ENCODE measurements at places on chromosomes 13 and 19.

DNA sequence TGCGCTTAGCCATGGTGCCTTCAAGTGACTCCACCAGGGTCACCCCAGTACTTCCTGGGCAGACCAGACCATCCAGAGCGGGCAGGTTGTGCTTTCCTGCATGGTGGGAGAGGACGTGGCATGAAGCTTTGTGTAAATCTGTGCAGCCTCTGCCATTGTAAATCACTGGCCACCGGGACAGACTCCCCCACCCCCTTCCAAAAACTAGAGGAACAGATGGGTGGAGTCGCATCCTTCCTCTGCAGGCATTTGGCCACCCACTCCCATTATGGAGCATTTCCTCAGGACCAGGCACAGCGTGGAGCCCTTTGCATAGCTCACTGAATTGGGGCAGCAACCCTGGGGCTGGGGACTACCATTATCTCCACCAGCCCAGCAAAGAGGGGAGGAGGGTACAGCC lies 8.2 kb downstream of the BCKDHA start:
- no peak for DNase-seq

GRCh38 chr13:77184455-77184854 lies 142.4 kb downstream of the MYCBP2 start:
- DNase-seq: no peak

- DNase-seq: no peak
Measured at GRCh38 chr13:104580931-104581330, 1514.7 kb upstream of the SLC10A2 start.

DNA sequence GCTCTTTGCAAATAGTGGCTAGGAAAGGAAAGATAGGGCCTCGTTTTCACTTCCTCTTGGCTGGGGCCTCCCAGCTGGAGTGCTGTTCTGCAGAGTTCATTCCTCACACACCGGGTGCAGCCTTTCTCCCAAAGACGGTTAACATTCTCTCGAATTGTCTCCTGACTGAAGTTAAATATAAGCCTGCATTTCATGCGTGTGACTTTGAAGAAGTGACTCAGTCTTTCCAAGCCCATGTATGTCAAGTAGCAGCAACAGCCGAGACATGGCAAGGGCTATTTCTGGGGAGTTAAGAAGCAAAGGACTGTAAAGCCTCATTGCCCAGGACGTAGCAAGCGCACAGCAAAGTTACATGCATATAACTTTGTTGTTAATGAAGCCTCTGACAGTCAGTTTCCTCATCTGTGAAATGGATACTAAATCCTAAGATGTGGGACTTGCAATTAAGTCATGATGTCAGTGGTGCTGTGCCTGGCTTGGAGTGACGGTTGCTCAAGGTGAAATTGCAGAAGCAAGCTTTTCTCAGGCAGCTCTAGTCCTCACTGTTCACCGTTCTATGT lies 502.4 kb downstream of the MYO16 start:
- DNase-seq: no peak

DNA sequence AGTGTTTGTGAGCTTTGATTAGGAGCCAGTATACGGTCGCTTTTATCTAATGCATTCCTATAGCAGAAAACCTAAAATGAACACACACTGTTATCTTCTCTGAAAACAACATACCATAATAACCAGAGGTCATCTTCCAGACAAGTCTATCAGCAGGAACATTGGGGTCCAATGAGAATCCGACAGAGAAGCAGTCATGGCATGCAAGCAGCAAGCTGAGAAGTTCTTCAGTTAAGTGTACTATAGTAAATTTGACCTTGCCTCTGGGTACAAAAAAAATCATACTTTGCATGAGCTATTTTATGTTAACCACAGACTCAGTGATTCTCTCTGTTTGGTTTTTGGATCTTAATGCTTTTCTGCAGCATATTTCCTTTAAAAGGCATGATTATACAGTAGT lies 1505.1 kb downstream of the PCDH9 start:
- DNase-seq: no peak

DNA sequence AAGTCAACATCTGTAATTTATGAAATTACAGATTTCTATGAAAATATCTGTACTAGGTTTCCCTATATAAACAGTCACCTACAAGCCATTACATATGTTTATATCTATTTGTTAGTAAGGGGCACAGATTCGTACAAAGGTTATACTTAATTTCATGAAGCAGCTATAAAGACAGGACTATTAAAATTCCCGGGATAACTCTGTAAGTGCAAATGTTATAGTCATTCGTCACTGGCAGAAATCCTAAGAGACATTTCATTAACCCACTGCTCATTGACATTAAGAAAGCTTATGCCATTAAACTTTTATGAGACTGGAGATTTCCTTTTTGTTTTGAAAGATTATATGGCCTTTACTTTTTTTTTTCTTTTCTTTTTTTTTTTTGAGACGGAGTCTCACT lies 122.9 kb downstream of the MYO16 start:
- DNase-seq: no peak

- no peak for DNase-seq
Measured at GRCh38 chr13:86438034-86438433, 638.8 kb upstream of the SLITRK6 start.

DNA sequence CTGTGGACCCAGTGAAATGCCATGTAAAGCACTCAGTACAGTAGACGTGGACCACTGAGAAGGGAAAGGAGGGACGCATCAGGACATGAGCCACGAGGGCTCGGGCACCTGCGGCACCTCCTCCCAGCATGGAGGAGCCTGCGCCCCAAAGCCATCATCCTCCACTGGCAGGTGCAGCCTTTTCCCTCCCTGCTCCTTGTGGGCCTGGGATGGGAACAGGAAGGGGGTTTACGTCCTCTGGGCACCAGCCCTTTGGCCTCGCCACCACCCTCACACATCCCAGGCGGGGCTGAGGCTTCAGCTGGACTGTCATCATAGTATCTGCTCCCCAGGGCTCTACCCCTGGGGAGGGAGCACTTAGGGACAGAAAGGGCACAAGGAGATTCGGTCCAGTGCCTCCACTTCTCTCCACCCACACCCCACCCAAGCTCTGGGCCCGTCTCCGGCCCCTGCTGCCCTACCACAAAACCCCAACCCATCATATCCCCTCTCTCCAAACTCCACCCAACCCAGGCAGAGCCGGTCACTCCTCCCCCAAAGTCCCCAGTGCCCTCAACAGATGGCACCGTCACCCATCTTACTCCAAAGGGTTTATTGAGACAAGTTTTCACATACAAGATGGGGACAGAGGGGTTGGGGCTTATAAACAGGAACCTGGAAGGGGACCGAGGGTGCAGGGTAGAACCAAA lies 2.2 kb upstream of the PRKD2 start:
- DNase-seq: no peak

GRCh38 chr19:58514564-58515022 lies 2.8 kb upstream of the SLC27A5 start:
- no peak for DNase-seq

GRCh38 chr19:7618348-7618747 lies 11.0 kb downstream of the XAB2 start:
- DNase-seq: no peak

- DNase-seq: no peak
Measured at GRCh38 chr13:99230991-99231390, 27.2 kb downstream of the GPR18 start.

DNA sequence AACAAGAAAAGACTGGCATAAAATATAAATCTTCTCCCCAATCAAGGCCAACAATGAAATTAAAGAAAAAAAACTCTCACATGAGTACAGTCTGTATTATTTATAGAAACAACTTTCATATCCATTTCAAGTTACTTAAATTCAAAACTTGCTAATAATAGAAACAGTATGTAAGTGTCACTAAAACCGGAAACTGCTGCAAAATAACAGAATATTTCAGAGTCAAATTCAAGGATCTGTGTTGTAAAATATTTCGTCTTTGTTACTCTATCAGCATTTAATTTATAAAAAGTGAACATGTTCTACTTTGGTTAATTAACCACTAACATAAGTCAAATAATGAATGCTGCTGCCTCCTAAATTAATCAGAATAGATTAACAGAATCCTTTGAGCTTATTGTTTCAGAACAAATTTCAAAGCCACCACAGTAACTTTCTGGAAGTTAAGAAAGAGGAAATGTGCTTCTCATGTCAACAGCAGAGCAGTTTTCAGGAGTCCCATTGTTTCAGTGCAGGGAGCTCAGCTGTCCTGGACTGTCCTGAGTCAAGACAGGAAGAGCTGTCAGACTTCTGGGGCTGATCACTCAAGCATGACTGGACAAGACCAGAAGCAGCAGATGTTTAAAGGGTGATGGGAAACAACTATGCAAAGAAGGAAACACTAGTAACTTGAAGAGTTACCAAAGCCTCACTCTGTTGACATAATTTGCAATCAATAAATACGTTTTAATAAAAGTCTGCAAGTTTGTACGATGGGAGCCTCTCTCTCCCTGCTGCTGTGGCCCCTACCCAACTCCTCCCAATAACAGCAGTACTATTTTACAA lies 76.9 kb downstream of the FOXO1 start:
- peak; percentile 51 for DNase-seq

DNA sequence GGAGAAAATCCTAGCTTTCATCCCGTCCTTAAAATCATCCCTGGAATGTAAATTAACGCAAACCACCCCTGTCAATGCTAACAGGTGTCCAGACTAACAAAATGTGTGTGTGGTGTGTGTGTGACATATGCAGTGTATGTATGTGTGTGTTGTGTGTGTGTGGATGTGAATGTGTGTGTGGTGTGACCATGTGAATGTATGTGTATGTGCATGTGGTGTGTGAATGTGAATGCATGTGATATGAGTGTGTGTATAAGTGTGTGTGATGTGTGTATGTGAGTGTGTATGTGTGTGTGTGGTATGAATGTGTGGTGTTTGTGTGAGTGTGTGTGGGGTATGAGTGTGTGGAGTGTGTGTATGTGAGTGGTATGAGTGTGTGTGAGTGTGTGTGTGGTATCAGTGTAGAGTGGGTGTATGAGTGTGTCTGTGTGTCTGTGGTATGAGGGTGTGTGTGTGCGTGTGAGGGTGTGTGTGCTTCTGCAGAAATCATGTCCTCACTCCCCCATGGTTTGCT lies 190.8 kb downstream of the TEX29 start:
- DNase-seq: no peak

- no peak for DNase-seq
Measured at GRCh38 chr13:22161871-22162270, 491.0 kb downstream of the FGF9 start.

- no peak for DNase-seq
Measured at GRCh38 chr13:113654175-113654560, 3.8 kb downstream of the ATP4B start.

GRCh38 chr13:45615501-45616101 lies at the start of gene ERICH6B:
TSS of gene ERICH6B (minus strand) at chr13:45615739. CDS start at chr13:45597005, 18,734 bp downstream.
- peak; percentile 58 for DNase-seq

GRCh38 chr13:36362914-36363313 lies 16.7 kb upstream of the SPART start:
- DNase-seq: no peak

- no peak for DNase-seq
Measured at GRCh38 chr19:38691938-38692457, 44.5 kb downstream of the ACTN4 start.

DNA sequence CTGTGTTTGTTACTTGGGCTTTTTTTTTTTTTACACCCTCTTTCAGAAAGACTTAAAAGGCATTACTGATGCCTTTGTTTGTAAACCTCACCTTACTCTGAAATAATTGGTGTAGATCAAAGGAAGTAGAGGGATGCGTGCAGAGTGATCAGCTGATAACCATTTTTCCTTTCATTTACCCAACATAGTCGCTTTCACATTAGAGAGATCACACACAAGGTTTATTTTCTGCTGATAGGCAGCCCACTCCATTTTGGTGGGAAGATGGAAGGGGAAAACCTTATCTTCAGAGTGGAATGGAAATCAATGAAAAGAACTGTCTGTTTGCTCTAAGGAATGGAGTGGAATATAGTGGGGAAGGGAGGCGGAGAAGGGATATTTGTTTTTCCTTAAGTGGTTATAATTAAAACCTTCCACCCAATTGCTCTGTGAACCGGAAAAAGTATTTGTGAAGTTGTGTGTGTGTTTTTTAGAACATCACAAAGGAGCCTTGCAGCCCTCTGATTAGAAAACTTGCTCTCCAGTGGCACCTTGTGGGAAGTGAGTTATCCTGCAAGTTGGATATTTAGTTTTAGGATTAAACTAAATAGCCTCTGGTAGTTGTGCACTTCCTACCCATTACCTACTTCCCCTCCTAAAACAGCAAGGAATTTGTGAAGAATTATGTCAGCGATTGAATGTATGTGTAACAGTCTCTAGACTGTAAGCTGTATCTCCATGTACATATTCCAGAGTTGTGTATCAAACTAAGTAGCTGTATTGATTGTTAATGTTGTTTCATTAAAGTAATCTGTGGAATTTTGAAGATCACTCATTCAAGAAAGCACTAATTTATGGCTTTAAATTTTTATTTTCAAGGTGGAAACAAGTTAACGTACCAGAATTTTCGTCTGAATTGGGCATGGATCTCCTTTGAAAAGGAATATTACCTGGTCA lies 76.8 kb downstream of the FREM2 start:
- peak; percentile 39 for DNase-seq

- DNase-seq: no peak
Measured at GRCh38 chr13:110213461-110214074, 93.4 kb downstream of the COL4A1 start.

DNA sequence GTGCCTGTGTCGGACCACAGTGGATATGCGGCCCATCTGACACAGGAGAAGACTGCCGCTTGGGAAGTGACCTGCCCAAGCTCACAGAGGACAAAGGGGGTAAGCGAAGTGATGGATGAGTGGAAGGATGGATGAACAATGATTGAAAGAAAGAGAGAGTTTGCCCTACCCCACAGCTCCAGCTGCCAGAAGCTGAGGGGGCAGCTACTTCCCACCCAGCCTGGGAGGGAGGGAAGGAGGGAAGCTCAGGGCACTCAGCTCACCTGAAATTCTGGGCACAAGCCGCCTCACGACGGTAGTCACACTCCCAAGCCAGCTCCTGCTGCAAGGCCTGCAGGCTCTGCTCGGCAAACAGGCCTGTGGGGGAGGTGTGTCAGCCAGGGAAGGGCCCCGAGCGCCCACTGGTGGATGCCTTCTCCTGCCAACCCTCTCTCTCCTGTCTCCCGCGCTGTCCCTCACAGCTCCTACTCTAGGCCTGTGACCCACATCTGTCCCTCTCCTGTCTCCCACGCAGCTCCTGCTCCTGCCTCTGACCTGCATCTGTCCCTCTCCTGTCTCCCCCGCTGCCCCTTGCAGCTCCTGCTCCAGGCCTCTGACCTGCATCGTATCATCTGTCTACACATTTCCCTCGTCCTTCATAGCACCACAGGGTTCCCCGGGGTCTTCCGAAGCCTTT lies 12.0 kb upstream of the NUMBL start:
- peak; percentile 67 for DNase-seq

GRCh38 chr13:41848435-41849255 lies 112.3 kb downstream of the VWA8 start:
- no peak for DNase-seq

DNA sequence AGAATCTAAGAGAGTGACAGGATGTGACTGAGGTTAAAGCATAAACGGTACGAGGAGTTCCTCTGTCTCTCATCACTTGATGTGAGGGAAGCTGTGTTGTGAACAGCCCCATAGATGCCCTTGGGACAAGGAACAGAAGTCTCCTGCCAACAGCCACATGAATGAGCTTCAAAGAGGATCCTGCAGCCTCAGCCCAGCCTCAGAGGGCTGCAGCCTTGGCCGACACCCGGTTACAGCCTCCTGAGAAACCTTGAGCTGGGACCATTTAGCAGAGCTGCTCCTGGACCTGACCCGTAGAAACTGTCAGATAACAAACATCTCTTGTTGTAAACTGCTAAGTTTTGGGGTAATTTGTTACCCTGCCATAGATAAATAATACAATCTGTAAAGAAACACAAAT lies 54.2 kb downstream of the CCNE1 start:
- no peak for DNase-seq

GRCh38 chr19:16204005-16204294 lies 6.2 kb downstream of the AP1M1 start:
- DNase-seq: no peak

Measured in endothelial cell (in vitro differentiated cells).